ENCODE measurements at places on chromosomes 2 and 18.

DNA sequence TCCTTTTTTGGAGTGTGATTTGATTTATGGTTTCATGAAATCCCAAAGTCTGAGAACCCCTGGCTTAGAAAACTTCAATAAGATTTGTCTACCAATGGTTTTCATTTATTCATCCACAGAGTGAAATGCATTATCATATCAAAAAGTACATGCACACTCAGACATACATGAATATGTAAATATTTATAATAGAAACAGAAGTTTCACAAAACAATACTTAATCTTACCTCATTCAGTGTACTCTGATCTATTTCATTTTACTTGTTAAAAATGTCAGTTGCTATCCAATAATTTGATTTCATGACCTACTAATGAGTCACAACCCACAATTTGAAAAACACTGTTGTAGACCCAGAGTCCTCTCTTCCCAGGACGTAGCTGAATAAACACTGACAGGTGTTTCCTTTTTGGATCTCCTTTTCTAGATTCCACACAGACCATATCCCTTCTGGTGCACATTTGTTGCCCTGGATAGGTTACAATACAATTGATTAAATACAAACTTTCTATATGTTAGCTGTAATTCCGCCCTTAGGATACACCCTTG lies 10.4 kb upstream of the CAVIN2 start:
- DNase-seq: no peak

- no peak for DNase-seq
These were observed 1130.7 kb upstream of the FAM98A start for GRCh38 chr2:34729845-34730244.

- no peak for DNase-seq
These were observed 60.1 kb downstream of the ATP8B1 start for GRCh38 chr18:57743008-57743407.

GRCh38 chr2:174683392-174683759 lies 80.9 kb downstream of the CHRNA1 start:
- no peak for DNase-seq

DNA sequence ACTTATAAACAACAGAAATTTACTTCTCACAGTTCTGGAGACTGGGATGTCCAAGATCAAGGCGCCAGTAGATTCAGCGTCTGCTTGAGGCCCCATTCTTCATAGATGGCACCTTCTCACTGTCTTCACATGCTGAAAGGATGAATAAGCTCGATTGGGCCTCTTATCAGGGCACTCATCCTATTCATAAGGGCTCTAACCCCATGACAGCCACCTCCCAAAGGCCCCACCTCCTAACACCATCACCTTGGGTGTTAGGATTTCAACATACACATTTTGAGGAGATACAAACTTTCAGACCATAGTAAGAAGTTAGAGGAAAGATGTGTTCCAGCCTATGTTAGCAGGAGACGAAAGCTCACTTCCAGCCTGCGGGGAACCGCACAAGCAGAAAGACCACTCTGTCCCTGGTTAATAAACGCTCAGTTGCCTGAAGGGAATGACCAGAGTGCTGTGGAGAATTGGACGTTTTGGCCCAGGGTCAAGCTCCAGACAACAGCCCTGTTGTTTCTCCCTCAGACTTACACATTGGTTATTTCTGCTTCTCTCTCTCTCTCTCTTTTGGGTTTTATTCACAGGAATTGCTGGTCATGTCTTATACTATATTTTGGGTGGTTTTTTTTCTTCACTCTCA lies 90.3 kb downstream of the MAPRE2 start:
- no peak for DNase-seq

- no peak for DNase-seq
These were observed 37.9 kb downstream of the INHBB start for GRCh38 chr2:120383631-120384340.

GRCh38 chr18:80108121-80108536 lies 933 bp upstream of the ADNP2 start:
- DNase-seq: no peak

- no peak for DNase-seq
These were observed 95.7 kb downstream of the EDAR start for GRCh38 chr2:108893277-108893676.

DNA sequence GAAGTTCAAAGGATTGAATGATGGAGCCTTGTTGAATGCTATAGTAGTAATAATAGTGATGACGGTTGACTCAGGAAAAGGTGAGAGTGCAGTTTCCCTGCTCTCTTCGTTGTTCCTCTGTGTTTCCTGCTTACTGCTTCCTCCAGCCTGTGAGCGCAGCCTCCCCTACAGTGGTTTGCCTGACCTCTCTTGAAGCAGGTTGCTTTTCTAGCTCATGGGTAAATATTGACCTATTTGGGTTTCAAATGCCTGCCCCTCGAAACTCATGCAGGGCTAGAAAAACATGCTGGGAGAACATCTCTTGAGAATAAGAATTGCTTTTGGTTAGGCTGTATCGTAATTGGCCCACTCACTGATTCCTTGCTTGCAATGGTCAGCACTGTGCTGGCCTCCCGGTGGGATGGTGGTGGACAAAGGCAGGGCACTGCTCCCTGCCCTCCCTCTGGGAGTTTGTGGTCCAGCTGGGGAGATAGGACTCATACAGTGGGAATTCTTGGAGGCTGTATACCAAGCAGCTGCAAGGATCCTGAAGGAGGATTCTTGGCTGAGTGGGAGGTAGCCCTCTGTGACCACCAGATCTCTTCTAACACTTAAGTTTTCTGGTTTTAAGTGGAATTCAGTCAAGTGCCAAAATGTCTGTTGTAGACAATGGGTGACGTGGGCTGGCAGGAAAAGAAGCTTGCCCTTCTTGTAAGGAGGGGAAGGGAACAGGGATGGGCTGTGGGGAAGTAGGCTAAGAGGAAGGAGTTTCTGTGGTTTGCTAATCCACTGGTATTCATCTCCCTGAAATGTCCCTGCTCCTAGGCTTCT lies 5.4 kb upstream of the RNF181 start:
- DNase-seq: no peak

GRCh38 chr2:26088038-26088643 lies 54.3 kb downstream of the RAB10 start:
- no peak for DNase-seq

- no peak for DNase-seq
These were observed 1.4 kb downstream of the RPRD1A start for GRCh38 chr18:36066001-36066400.

DNA sequence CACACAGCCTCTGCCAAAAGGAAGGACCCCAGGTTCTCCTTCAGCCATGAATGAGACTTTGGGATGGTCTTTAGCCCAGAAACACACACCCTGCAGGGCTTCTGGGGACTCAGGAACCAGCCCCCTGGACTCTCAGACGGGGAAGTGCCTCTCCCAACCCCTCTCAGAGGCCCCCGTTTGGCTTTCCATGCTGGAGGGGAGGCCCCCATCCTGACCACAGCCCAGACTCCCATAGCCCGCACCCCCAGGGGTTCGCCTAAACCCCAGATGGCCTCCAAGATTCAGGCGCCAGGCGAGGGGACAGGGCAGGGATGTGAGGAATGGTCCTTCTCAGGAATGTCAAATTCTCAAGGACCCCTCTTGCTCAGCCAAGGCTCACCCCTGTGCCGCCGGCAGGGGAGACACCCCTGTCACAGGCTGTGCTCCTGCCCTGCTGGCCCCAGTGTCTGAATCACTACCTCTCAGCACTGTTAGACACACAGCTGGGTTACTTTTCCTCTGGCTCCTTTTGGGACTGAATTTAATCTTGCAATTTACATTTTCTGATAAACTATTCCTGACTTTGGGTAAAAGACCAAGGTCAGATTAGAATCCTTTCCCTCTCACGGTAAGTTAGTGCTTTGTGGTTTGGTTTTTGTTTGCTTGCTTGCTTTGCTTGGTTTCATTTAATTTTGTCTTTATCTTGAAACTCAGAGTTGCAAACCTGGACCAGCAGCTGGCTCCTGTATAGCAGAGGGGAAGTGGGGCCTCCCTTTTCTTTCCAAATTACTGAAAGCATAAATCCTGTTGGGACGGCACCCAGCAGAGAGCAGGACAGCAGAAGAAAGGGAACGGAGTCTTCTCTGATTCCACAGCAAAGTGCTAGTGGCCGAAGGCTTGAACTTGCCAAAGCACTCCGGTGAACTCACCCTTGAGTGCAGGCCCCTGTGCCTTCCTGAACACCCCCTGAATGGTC lies 198.9 kb upstream of the RAB6C start:
- DNase-seq: no peak

DNA sequence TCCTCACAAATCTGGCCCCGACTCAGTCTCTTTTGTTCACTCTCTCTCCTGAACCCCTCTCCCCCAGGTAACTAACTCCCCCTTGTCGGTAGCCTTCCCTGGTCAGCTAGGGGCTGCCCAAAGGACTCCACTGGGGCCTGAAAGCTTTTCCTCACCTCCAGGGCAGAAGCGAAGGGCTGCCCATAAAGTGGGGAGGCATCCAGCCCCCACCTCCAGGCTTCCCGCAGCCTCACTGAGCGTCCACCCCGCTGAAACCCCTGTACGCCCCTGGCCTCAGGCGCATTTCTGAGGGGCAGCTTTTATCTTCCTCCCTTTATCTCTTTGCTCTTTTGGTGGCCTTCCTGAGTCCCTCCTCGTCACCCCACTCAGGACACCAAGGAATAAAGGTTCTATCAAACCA lies 249.3 kb downstream of the CYP26B1 start:
- DNase-seq: no peak

- DNase-seq: no peak
These were observed 4.9 kb downstream of the SMC6 start for GRCh38 chr2:17748745-17749144.

DNA sequence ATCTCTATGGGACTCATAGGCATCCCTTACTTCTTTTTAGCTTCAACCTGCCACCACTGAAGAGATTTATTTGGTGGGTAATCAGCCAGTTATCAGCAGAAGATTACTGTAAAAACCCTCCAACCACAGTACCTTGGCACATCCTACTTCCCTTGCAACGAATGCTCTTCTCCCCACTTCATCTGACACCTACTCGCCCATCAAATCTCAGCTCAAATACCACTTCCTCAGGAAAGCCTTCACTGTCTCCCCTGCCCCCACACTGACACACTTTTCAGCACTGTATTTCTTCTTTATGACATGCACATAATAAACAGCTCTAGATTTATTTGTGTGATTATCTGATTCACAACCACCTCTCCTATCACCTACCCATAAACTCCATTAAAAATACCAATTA lies 3.1 kb downstream of the KDSR start:
- no peak for DNase-seq

GRCh38 chr2:240642061-240642805 lies 17.0 kb downstream of the GPR35 start:
- no peak for DNase-seq

- DNase-seq: no peak
These were observed 187.1 kb downstream of the NR4A2 start for GRCh38 chr2:156145469-156145868.

DNA sequence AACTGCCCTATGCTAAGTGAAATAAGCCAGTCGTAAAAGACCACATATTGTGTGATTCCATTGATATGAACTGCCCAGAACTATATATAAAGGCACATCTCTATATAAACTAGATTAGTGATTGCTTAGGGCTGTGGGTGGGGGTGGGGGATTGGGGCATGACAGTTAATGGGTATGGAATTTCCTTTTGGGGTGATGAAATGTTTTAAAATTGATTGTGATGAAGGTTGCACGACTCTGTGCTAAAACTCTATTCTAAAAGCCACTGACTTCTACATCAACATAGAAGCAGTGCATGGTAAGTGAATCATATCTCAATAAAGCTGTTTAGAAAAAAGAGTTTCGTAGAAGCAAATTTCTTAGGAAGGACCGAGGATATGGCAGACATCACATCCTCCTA lies 53.0 kb downstream of the CDCA7 start:
- no peak for DNase-seq

GRCh38 chr2:223071139-223071538 lies 19.1 kb downstream of the KCNE4 start:
- no peak for DNase-seq

DNA sequence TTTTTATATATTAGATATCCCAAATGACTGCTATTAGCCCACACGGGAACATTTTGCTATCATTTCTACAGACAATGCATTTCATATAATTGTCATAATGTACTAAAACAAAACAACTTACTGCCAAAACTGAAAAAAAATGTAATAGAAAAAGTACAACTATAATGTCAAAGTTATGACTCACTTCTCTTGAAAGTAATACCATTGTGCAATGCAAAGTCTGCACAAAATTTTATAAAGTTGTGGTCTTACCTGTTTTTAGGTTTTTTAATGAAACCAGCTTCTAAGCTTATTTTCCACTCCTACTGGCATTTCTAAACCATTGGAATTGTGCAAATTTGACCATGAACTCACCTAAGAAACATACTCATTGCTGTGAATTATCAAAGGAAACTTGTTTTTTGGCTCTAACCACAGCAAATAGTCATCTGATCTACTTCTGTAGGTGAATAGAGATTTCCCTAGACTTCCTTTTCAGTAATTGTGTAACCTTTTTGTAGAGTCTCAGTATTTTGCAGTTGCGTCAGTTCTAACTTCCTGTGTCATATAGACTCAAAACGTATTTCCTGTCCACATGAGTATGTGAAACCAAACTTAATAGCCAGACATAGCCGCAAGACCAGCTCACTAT lies 31.9 kb upstream of the TFPI start:
- DNase-seq: no peak
